SK-N-SH (cell line): ENCODE measurements at places on chromosomes 5 and 9. TPM values are rescaled to one million over a fixed set of nuclear protein-coding genes. Genes with fewer than 3 reads are reported as not detected.

PDE6A gene
- polyA plus RNA-seq: 0.05 and 0.06 TPM in 2 replicates

GABRP gene
- 0.03 and 0.08 TPM in 2 replicates for polyA plus RNA-seq

SLC35D2 gene
- 26.1 and 27.0 TPM in 2 replicates for polyA plus RNA-seq

AGXT2 gene
- polyA plus RNA-seq: not detected in 2 replicates

NIPAL4 gene
- 2.3 and 2.6 TPM in 2 replicates for polyA plus RNA-seq

C1QTNF3 gene
- polyA plus RNA-seq: 1.5 and 1.6 TPM in 2 replicates

PFN3 gene
- polyA plus RNA-seq: not detected in 2 replicates

CORO2A gene
- polyA plus RNA-seq: 2.3 and 2.7 TPM in 2 replicates

IL3 gene
- polyA plus RNA-seq: not detected in 2 replicates

MYOT gene
- 0.02 and 0.06 TPM in 2 replicates for polyA plus RNA-seq
